Epithelial cell of esophagus (primary cell): ENCODE measurements at places on chromosomes 4 and X.

- no peak for DNase-seq
Observed at GRCh38 chr4:87002682-87003043, 67.9 kb downstream of the AFF1 start.

DNA sequence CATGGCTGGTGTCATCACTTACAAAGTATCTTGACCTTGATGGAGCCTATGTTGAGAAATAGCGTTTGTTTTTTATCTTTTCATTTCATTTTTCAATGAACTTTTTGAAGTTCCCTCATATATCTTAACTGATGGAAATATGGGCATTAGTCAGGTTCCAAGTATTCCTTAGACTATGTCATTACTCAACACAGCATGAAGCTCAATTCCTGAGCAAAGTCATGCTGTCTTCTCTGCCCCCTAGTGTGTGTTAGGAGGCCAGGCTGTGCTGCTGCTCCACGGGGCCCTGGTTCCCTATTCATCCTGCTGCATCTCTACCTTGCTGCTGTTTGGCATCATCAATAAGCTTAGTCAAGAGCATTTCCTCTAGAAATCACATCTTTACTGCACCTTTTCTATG lies 40.9 kb downstream of the GPR143 start:
- peak; percentile 22 for DNase-seq

GRCh38 chr4:78551420-78552351 lies at the start of gene ANXA3:
ANXA3 (plus strand) TSS chr4:78551770; CDS start chr4:78554474, 2,704 bp downstream.
- DNase-seq = peak; percentile 58

DNA sequence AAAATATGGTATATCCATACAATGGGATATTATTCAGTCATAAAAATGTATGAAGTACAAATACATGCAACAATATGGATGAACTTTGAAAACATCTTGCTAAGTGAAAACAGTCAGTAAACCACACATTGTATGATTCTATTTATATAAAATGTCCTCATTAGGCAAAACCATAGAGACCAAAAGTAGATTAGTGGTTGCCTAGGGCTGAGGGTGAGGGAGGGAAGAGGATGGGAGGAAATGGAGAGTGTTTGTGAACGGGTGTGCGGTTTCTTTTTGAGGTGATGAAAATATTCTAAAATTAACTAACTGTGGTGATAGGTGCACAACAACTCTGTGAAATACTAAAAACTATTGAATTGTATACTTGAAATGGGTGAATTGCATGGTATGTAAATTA lies 29.6 kb downstream of the TEX11 start:
- DNase-seq = no peak

DNA sequence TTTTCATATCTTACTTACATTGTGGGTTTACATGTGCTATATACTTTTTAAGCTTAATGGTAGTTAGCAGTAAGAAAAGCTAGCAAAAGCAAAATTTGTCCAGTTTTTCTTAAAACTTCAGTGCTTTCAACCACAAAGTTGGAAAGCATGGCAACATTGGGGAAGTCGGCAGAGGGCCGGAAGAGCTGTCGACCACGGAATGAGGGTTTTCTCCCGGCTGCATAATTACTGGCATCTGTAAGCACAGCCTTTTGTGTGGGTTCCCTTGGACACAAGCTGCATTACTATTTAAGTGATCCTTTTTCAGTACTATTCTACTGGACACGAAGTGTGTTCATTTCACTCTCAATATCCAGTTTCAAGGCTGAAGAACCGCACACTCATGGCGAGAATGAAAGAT lies 560.4 kb downstream of the ANKRD50 start:
- no peak for DNase-seq

DNA sequence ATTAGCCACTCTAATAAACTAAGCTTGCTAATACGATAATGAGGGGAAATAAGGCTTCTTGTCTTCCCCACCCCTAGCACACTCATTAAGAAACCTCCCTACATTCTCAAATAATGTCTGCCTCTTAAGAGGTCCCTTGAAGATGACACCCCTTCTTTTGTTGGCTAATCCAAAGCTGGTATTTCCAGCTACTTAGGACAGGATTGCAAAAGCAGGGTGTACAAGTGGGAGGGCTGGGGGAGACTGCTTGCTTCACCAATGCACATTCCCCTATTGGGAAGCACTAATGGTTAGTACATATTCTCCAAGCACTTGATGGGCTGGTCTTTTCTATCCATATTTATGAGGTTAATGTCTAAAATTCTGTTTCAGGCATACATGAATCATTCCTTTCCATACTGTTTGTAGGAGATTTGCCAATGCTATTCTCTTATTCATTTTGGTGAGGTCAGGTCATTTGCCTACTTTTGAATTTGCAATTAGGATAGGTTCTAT lies 16.8 kb upstream of the TIMM8A start:
- DNase-seq = peak; percentile 32

GRCh38 chrX:14491689-14492088 lies 37.6 kb upstream of the GLRA2 start:
- DNase-seq = peak; percentile 1

DNA sequence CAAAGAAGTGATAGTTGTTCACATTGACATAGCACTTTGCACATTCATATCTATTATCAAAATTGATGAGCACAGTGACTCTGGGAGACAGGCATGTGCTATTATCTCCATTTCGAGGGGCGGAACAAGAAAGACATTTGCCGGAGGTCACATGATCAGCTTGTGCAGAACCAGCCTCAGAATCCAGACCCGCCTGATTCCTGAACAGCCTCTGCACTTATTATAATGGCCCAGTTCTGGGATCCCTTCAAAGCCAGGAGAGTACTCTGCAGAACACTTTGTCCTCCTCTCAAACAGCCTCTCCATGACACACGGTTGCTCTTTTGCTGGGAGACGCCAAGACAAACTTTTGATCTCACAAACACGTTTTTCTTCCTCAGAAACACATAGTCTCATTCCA lies 48.4 kb downstream of the RWDD4 start:
- DNase-seq = no peak

DNA sequence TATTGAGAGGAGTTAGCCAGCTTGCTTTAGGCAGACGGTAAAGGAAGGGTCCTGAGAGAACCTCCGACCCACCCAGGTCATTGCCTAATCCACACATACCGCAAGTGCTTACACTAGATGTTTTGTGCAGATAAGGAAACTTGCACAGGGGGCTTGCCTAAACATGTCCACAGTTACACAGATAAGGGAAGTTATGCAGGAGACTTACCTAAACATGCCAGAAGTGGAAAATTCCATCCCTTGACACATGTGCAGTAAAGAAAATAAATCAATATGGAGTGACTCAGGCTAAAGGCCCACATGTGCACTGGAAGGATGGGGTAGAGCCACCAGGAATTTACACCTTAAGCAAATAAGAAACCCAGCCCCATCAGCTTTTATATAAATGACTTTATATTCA lies 232.8 kb upstream of the HDX start:
- DNase-seq = peak; percentile 82

- no peak for DNase-seq
Observed at GRCh38 chrX:113594123-113594841, 753.7 kb upstream of the AMOT start.

DNA sequence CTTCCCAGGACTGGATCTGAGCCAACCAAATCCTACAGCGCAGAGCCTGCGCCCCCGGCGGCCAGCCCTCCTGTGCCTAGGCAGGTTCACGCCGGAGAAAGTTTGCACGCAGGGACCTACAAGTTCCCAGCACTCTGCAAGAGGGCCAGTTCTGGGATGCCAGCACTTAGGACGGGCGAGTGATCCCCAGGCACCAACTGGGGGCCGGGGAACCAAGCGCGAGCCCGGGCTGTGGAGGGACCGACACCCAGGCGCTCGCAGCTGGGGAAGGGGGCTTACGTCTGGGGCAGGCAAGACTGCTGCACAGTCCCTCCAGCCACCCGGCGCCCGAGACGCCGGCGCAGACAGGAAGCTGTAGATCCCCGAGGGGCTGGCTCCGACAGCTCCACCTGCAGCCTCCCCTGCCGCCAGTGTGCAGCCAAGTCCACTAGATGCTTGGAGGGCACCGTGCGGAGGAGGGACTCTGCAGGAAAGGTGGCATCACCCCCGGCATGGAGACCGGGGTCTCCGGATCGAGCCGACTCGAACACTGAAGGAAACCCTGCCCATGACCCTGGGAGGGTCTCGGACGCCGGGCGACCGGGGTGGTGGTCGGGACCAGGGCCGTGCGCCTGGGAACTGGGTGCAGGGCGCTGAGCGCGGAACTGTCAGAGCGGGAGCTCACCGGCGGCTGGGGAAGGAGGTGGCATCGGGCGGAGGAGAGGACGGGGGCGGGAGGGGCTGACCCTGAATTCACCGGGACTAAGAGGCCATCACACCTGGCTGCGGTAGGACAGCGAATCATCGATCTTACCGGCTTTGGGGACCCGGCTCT lies 566 bp downstream of the CORIN start:
- peak; percentile 47 for DNase-seq

DNA sequence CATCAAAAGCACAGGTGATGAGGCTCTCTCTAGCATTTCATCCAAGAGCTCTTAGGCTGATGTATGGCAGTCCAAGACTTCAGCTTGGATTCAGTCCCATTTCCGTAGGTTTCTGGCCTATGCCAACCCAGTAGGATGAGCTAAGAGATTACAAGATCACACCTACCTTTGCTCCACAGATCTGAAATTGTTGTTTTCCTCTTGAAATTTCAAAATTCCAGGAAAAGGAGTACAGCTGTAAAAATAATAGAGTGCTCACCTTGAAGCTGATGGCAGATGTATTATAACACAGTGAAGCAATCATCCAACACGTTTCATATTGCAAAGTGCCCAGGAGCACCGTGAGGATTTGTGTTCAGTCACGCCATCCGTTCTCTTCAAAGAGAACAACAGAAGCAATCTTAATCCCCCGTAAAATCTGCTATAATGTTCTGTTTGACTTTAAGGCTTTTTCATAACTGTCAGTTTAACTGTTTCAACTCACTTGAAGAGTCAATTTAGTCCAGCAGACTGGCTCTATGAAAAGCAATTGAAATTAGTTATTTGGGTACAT lies 137.5 kb downstream of the CPE start:
- DNase-seq = peak; percentile 44

GRCh38 chr4:183876268-183876934 lies 28.7 kb upstream of the STOX2 start:
- DNase-seq = peak; percentile 77

DNA sequence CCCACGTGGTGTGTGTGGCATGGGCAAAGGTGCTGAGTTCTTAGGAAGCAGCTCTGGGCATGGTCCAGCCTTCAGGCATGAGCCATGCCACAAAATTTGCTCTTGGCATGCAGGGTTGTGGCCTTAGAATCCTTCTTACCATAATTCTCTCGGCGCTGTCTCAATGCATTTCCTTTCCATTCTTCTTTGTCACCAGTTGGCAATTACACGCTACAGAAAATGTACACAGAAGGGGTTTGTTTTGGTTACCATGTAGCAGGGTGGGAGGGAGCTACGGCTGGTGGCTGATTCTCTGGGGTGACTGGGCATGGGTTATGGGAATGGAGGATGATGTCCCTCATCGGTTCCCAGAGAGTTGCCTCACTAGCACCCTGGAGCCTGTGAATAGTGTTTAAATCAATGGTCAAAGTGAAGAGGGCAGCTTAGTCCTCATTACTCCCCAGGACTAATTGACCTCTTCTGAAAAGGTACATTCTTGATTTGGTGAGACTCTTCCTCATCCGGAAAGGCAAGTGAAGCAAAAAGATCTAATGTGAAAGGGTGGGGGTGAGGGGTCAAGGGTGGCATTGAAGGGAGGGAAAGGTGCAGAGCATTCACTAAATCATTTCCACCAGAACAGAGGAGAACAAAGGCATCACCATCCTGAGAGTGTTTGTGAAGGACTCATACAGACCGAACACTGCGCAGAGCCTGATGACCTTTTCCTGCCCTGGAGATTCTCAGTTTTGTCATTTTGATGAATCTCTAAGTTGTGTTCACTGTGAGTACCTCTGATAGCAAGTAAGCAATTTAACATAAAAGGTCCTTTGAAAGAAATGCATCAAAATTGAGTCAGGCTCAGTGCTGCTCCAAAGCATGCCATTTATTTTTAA lies 199.8 kb upstream of the SFRP2 start:
- DNase-seq = no peak

DNA sequence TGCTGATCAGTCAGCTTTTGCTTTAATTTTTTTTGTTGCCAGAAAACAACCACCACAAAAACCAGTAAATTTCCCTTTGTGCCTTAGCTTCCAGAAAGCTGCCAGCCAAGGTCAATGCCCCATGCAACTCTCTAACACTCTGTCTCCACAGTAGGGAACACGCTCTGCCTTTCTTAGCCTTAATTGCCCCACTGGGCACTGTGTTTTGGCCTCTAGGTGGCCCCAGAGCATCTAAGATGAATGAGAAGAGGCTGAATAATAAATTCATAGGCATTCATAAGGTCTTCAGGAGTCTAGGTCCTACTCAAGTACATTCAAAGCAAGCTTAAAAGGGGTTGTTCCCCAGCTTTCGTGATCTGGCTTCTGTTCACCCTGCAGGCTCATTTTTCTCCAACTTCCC lies 57.7 kb upstream of the PASD1 start:
- DNase-seq = peak; percentile 42

- DNase-seq = peak; percentile 73
Observed at GRCh38 chr4:90842960-90843359, 715.8 kb downstream of the CCSER1 start.

DNA sequence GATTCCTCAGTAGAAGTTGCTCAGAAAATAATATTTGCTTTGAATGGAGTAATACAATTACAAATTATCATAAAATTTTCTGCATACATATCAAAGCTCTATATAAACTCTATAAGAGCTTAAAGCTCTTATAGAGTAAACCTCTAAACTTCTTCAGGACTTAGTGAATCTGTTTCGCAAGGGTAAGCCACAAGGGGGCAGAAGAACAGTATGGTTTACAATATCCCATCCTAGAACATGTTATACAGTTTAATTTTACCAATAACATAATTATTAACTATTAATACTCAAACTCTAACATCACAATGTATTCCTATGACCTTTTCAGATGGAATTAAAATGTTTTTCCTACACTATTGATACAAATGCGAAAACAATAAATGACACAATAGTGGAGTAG lies 33.8 kb upstream of the SPANXN1 start:
- DNase-seq = peak; percentile 1

DNA sequence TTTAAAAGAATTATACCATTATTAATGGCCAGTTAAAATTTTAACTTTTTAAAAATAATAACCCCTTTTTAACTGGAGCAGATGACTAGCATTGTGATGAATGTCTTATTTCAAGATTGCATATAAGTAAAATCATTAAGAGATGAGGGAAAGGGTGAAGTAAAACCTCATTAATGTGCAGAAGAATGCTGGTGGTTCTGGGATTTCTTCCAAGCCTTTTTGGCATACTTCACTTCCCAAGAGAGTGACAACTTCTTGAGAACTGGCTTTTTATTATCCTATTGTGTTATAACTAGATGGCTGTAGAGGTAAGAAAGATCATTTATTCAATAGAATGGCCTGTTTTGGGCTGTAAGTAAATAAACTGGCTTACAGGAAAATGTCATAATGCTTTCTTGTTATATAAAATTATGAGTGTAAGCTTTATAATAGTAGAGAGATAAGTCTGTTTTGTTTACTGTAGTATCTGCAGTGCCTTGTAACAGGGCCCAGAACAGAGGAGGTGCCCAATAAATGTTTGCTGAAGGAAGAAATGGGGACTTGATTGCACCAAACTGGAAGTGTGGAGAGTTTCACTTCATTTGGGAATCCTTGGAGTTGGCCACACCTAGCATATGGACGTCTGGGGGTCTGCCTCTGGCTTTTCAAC lies 242.9 kb upstream of the PITX2 start:
- no peak for DNase-seq
